ENCODE measurements at places on chromosomes 11 and 22. TPM values are rescaled to one million over a fixed set of nuclear protein-coding genes. Genes with fewer than 3 reads are reported as not detected.
A peak's percentile ranks its signal among the peaks of the same experiment; 100 is the strongest.

GRCh38 chr22:44704159-44705021, 2.4 kb downstream of the PRR5 start:
- peaks cover 4% of the 10 kb centered on the region for H3K4me1 ChIP-seq
- peaks cover 1% of the 10 kb centered on the region for H3K36me3 ChIP-seq
- no peak for DNase-seq

DNA sequence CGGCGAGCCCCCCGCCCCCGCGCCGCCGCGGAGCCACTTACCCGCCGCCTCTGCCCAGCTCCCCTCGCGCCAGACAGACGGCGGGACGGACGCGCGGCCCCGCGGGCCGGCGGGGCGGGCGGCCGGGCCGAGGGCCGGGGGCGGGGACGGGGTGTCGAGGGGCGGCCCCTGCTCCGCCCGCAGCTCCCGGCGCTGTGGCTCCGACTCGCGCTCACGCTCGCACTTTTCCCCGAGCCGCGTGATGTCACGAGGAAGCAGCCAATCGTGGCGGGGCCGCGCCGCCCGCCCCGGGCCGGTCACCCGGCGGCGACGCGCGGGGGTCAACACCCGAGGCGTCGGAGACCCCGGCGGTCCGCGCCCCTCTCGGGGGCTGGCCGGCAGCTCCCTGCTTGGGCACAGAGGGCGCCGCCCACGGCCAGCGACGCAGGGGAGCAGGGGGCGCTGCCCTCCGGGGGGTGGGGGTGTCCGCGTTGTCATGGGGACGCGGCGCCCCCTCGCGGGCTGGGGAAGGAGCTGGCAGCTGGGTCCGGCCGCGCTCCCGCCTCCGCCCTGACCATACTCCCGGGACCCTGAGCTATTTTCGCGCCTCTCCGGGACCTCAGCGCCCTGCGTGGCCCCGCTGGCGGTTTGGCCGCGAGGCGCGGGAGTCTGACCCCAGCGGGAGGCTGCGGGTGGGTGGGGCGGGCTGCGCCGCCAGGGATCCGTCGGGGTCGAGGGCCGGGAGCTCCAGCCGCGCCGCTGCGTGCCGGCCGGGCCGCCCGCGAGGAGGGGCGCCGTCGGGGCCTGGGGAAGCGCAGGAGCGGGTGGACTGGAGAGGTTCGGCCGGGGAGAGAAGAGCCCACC, at the start of gene CHRM4:
Gene CHRM4 (minus strand): TSS at position 199 of the 843 bp plus-strand sequence. CDS start 5,219 bp downstream, outside the sequence.
- H3K27me3 ChIP-seq = peaks cover 49% of the 10 kb centered on the region
- peaks cover 23% of the 10 kb centered on the region for H3K4me1 ChIP-seq
- peak within 1 kb of the TSS; percentile 87 for H3K4me3 ChIP-seq
- H3K36me3 ChIP-seq = peaks cover 4% of the 10 kb centered on the region
- DNase-seq = peak; percentile 82

DNA sequence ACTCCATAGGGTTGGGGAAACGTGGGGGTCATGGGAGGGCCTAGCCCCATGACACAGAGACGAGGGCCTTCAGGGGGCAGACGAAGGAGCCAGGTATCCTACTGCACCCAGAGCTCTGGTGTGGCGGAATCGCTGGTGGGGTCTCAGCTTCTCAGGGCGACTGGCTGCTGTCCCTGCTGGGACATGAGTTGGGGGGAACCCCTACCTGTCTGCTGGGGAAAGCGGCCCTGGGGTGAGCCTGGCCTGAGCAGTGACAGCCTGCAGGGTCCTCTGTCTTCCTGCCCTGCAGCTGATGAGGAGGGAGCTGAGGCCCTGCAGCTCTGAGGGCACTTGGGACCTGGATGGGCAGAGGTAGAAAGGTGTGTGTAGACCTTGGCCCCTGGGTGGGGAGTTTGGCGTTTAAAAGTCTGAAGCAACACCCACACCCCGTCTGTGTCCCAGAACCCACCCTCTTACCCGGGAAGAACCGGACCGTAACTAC, 33.6 kb upstream of the GRAMD4 start:
- peak overlapping the region; percentile 68 for H3K27ac ChIP-seq
- H3K27me3 ChIP-seq = no peaks in the 10 kb centered on the region
- no peaks in the 10 kb centered on the region for H3K36me3 ChIP-seq
- peaks cover 35% of the 10 kb centered on the region for H3K4me1 ChIP-seq
- peak overlapping the region; percentile 76 for H3K4me3 ChIP-seq

DNA sequence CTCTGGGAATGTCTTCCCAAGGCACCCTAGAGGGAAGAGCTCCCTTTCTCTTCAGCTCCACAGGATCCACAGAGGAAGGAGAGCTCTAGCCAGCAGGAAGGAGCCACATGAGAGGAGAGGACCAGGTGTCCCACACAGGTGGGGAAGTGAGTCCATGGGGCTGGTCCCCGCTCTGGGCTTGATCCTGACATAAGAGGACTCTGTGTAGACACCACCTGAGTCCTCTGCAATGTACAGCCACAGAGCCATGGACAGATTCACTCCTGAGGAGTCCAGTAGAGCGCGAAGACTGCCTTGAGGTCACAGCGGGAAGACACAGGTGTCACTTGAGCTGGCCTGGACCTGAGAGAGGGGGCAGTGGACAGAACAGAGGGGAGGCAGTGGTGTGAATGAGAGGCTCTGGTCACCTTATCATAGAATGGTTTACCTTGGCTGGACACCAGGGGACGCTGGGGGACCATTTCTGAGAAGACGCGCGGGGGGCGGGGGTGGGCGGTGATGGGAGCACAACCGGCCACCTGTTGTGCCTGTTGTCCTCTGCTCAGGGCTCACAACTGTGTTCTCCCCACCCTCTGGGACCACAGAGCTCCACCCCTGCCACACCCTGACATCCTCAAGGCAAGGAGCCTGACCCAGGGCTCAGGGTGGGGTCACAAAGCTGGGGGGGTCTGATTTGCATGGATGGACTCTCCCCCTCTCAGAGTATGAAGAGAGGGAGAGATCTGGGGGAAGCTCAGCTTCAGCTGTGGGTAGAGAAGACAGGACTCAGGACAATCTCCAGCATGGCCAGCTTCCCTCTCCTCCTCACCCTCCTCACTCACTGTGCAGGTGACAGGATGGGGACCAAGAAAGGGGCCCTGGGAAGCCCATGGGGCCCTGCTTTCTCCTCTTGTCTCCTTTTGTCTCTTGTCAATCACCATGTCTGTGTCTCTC, 128.2 kb downstream of the ZNF280B start:
- peaks cover 44% of the 10 kb centered on the region for H3K27me3 ChIP-seq
- H3K36me3 ChIP-seq = no peaks in the 10 kb centered on the region
- no peak overlapping the region for H3K27ac ChIP-seq
- no peak overlapping the region for H3K4me3 ChIP-seq

Gene PLCB3
- 16.6 TPM for total RNA-seq

Gene DLG2
- 1.0 TPM for total RNA-seq

Gene OR52E5
- total RNA-seq = not detected

Data from activated CD4-positive, alpha-beta T cell treated with anti-CD3 and anti-CD28 coated beads, Interleukin-2, amount 10 ng/mL, durations not matched to agents 24 days and 14 days (primary cell).